GM10248 (cell line): ENCODE measurements at places on chromosomes 5 and 9.

DNA sequence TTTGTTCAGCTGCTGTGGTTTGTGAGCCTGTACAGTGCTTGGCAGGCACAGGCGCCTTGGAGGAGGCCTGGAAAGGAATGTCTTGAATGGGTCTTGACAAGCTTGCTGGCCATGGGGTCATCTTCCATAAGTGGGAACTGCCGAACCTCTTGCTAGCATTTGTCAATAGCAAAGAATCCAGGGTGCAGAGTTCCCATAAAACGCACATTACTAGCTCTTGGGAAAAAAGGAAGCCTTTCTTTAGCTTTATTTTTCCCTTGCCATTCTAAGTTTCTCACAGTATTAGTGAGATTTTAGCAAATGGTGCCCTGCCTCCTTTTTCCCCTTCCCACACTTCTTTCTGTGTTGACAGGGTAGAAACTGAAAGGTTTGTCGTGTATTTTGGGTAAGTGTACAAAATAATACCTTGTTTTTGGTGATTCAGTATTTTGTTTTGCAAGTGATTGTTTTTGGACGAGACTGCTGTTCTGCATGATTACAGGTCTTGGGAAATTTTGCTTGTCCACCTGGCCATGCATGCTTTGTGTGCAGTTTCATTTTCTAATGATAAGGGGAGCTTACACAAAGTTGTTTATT lies 82.0 kb downstream of the ADGRV1 start:
- DNase-seq, result no peak

GRCh38 chr9:129343424-129344375 lies 165.6 kb upstream of the IER5L start:
- no peak for DNase-seq

DNA sequence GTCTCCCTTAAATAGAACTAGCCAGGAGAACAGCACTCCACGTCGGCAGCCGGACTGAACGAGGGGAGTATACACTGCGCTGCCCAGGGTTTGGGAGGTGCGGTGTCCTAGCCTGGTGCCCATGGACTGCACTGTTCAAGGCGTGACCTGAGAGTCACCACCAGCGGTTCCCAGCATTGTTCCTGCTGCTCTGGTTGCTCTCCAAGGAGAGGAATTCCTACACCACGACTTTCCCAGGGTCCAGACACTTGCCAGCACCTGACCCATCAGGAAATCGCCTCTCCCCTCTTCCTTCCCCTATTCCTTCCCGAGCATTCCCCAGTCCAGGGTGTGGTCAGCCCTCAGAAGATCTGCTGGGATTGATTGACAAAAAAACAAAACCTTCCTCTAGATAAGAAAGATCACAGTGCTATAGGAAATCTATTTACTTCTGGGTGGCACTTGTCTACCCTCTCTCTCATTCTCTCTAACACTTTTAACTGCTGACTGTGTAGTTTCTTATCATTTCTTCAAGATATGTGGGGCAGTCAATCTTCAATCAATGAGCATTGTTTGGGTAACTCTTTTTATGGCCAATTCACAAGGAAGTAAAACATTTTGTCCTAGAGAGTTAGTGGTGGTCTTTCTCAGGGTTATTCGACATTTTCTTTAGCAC lies 297.8 kb upstream of the ACTBL2 start:
- no peak for DNase-seq

DNA sequence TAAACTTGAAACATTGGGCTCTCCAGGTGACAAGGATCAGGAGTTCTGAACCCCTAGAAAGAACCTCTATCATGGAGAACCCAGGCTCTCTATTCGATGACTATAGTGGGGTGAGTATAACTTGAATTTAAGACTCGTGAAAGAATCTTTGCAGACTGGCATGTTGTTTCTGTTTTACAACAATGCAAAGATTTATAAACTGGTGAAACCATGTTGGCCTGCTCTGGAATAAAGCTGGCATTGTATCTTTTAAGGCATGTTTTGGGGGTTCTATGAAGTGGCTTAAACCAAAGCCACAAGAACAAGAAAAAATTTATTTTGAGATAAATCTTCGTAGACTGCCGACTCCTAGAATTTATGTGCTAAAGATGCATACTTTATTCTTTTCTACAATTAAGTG lies 9.8 kb upstream of the GDNF start:
- DNase-seq, result no peak

GRCh38 chr5:147863454-147864158 lies 14.9 kb upstream of the SCGB3A2 start:
- DNase-seq, result no peak

DNA sequence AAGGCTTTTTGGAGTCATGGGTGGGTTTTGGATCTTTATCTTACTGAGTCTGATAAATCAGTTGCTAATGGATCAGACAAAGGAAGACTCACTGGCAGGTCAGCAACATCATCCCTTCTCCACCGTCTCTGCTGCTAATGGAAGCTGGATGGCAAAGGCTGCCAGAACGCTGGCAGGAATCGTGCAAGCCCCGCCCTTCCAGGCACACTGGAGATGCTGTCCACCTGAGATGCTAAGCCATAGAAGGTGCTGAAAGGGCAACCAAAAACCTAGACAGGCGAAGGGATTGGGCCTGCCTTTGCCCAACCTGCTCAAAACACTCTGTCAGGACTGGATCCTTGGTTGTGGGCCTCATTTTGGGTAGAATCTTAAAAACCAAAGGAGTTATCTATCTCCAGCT lies 139.5 kb upstream of the FSTL4 start:
- no peak for DNase-seq

- DNase-seq, result no peak
These were observed 740.4 kb upstream of the RIOK2 start for GRCh38 chr5:97923496-97923895.

GRCh38 chr5:175816348-175816747 lies 55.0 kb upstream of the CPLX2 start:
- DNase-seq, result no peak

DNA sequence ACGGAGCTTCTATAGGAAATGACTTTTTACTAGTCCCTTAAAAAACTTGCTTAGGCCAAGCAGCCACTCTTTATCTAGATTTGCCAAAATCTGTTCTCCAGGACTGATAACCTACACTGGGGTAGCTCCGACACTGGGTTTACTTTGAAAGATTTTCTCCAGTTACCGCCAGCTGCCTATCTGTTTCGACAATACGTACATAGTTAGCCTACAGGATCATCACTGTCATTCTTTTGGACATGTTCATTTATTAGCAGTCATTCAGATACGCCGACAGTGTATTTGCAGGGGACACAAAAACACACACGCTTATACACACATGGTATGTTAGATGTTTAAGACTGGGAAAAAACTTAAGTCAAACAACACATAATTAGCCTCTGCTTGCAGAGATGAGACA lies 225.7 kb downstream of the DCP2 start:
- DNase-seq, result no peak

DNA sequence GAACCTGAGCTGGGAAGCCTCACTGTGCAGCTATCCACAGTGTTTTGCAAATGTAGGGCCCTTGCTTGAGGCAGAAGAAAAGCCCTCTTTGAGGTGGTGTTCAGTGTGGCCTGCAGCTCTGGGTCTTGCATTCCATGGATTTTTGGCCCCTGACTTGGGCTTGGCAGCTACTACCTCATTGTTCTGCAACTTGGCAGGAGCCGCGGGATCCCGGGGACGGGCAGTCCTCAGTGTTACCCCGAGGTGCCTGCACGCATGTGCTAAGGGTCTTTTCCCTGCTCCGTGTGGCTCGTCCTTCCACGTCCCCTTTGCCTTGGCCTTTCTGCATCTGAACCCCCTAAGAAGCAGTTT lies 39.8 kb downstream of the NEK6 start:
- DNase-seq, result no peak

DNA sequence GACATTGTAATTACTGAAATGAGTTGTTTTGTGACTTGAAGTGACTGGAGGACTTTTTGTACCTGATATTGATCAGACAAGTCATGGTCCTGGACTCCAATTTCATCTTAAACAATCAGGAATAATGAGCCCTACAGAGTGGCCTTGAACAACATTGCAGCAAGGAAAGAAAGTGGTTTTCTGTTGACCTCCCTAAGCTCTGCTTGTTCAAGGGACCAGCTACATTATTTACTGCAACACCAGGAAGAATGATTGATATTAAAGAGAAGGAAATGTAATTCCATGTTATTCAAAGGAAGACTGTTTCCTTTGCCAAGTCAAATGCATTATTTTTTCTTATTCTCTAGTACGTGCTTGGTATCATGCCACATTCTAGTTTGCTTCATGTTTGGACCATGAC lies 22.6 kb downstream of the ENTREP1 start:
- no peak for DNase-seq

DNA sequence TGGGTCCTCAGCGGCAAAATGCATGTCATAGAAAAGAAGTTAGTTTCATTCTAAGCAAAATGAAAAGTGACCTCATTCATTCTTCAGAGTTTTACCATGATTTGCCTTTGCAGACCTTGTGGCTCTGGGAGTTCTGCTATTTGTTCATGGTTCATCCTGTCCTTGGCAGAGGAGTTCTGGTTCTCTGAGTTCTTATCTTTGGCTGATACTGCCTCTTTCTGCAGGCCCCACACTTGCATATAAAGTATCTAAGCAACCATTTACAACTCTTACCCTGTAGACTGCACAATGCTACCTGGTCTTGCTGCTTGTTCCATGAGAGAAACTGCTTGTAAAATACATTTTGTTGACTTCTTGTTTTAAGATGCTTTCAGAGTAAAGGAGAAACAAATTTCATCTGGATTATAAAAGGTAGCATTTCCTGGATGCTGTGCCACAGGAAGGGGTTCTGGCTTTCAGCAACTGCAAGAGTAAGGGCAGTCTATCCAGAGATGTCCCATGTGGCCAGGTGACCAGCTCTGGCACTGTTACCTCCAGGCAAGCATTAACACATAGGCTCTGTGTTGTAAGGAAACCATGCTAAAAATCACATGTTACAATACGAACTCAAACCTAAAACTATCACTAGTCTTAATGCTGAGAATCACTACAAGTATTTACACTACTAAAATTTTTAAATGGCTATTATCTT lies 513.2 kb downstream of the SPOCK1 start:
- no peak for DNase-seq

DNA sequence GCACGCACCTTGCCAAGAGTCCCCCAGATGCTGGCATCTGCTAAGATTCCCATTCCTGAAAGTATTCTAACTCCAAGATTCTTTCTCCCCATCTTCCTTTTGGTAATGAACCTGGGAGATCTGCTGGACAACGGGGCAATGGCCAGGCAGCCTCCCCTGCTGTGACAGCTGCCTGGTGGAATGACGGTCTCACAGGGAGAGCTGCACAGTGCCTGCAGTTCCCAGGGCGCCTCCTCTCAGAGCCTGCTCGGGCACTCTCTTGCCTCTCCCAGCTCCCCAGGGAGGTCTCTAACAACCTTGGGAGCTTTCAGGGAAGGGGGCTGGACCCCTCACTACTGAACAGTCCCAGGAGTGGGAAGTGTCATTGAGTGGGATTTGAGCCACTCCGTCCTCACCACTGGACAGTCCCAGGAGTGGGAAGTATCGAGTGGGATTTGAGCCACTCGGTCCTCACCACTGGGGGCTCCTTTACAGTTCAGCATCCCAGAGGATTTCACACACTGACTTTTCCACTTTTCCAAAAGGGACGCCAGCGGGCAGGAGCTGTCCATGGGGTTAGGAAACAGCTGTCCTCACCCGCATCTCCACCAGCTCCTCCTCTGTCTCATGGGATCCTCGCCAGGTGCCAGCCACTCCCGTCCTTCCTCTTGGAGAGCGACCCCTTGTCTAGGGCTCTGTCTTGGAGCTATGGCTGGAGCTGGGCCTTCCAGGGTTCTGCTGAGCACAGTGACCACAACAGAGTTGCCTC lies 65.7 kb downstream of the ADAMTS2 start:
- DNase-seq, result no peak

- peak; percentile 38 for DNase-seq
These were observed 3.4 kb downstream of the FAM13B start for GRCh38 chr5:138029501-138029900.

GRCh38 chr9:6566409-6567139 lies 79.0 kb downstream of the GLDC start:
- peak; percentile 28 for DNase-seq

- DNase-seq, result no peak
These were observed 153.2 kb downstream of the CAVIN4 start for GRCh38 chr9:100731038-100731556.

DNA sequence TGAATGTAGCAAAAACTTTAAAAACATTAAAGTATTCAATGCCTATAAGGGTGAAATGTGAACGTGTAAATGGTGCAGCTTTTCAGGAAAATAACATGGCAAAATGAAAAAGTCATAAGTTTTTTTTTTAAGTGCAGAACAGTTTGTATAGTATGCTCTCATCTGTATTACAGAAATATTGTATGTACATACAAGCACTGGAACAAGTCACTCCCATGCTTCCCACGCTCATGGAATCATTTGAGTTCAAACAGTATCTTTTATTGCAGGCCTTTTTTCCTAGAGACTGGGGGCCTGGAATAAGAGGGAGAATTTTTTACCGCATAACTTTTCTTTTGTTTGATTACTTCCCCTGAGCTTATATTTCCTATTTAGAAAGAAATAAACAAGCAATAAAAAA lies 94.1 kb downstream of the SSBP2 start:
- DNase-seq, result no peak

GRCh38 chr9:79912318-79913070 lies 340.7 kb downstream of the TLE4 start:
- DNase-seq, result no peak

DNA sequence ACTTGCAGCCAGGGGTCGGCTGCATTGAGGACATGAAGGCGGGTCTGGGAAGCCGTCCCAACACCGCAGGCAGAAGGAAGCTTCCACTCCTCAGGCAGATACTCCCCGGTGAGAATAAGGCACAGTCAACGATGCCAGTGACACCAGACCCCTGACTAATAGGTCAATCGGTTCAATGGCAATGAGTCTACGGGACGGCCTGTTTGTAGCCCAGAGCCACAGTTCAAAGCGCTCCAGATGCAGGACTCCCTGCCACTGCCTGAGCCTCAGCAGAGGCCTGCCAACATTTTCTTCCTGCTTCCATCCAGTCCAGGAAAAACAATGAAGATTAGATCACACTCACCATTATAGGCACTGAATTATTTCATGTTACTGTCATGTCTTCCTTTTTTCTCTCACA lies 84.5 kb upstream of the SIMC1 start:
- no peak for DNase-seq

GRCh38 chr5:151464101-151464500 lies 16.7 kb downstream of the SLC36A1 start:
- DNase-seq, result no peak

- DNase-seq, result no peak
These were observed 28.2 kb downstream of the NMUR2 start for GRCh38 chr5:152376886-152377285.
